ENCODE measurements at places on chromosomes 1 and 21.

DNA sequence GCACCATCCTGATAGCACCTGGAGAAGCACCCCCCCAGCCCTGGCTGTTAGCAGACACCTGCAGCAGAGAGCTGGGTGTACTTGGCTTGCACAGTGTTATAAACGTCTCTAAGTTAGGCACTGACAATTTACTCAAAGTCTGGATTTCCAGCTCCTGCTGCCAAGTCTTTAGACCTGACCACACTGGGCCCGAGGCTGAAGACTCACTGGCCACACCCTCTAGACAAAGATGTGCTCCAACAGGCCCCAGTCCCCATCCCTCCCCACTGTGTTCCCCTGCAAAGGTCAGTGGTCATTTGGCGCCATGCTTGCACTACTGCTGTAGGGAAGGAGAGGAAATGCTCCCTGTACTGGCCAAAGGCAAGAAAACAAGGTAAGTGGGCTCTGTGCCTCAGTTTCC lies 31.1 kb downstream of the PADI6 start:
- DNase-seq = no peak

GRCh38 chr1:59258412-59259032 lies 38.4 kb upstream of the FGGY start:
- DNase-seq = no peak

GRCh38 chr1:214537219-214537618 lies 14.2 kb downstream of the PTPN14 start:
- no peak for DNase-seq

DNA sequence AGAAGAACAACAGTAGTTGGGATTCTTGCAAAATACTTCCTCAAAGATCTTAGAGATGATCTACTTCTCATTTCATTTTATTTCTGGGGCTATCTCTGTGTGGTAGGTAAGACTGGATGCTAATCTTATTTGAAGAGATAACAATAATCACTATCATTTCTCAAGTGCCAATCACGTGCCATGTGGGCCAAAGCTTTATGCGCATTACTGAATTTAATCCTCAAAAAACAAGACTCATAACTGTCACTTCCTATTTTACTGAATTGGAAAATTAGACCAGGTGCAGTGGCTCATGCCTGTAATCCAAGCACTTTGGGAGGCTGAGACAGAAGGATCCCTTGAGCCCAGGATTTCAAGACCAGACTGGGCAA lies 121.7 kb downstream of the KCNN3 start:
- DNase-seq = no peak

DNA sequence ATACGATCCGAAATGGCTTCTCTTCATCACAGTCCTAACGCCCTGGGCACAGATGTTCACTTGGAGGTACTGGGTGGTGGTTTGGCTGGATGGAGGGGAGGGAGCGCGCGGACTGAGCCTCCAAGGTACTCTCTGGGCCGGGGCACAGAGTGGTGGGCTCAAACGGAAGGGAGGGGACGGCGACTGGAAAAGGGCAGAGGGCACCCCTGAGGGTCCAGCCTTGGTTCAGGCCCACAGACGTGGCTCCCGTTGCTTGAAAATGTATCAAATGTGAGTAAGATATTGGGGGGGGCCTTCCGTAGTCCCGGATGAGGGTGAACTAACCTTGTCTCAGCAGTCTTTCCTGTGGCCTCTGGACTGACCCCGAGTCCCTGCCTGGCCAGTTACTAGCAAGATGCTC lies 463 bp downstream of the IL12RB2 start:
- DNase-seq = no peak

GRCh38 chr1:160675641-160676410 lies 29.0 kb upstream of the SLAMF1 start:
- peak; percentile 64 for DNase-seq

GRCh38 chr21:41477641-41478318 lies 30.2 kb downstream of the TMPRSS2 start:
- DNase-seq = no peak

DNA sequence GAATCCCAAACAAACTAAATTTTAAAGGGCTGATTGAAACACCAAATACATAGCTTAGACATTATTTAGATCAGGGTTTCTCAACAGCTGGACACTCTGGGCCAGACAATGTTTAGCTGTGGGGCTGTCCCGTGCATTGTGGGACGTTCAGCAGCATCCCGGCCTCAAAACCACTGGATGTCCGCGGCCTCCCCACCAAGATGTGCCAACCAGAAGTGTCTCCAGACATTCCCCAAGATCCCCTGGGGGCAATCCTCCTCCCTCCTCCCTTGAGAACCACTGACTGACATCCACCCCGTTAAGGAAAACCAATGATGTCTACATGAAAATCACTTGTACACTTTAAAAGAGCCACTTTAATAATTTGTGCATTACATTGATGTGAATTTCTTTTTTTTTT lies 38.4 kb downstream of the CLSTN1 start:
- no peak for DNase-seq

DNA sequence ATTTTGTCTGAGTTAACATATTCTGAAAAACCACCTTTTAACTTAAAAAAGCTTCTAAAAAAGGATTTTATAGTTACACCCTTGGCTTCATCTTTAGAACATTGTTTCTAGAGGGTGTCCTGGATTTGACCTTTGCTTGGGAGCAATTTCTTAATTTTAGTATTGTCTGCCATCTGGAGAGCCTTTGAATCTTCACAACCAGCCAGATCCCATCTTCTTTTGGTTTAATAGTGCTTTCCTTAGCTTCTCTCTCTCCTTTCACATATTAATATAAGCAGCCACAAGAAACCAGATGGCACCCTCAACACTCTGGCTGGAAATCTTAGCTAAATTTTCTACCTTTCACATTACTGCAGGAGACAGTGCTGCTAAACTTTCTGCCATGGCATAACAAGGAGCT lies 76.5 kb upstream of the TSPAN2 start:
- DNase-seq = no peak

DNA sequence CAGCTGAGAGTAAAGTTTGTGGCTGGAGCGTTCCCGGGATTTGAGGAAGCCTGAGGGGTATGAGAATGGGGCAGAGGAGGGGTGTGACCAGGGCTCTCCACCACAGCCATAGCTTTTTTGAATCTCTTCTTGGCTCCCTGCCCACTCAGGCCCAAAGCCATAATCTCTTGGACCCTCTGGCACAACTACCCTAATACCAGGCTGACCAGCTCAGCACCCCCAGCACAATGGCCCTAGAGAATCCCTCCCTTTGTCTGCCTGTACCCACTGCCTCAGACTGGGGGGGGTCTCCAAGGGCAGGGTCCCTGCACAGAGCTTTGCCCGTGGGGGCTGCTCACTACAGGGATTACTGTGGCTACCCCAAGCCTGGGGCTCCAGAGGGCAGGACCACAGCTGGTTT lies 7.5 kb downstream of the DENND4B start:
- DNase-seq = no peak

DNA sequence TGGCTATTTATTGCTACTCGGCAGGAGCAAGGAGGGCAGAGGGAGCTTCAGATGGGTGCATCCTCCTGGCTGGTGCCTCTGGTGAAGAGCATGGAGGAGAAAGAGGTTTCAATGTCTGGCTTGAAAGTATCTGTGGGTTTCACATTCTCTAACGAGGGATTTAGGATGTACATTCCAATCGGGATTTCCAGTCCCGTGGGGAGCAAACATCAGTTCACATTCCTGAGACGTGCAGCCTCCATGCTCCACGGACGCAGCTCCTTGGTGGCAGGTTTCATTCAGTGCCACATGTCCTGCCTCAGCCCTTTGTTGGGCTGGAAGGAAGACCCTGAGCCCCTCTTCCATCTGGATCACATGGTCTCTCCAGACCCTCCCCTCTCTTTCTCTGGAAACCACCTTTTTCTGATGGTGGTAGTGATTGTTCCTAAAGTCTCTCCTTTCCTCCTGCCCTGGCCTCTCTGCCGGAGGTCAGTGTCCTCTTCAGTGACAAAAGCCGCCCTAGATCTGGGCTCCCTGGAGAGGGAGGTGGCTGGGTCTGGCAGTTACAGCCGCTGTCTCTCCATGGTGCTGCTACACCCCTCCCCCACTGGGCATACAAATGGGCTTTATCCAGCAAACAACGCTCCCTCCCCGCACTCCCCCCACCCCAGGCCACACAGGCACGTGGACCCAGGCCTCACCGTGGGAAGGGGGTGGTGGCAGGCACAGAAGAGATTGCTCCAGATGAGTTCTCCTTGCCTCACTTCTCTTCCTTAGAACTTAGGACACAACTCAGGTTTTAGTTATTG lies 826 bp upstream of the CA14 start:
- no peak for DNase-seq

DNA sequence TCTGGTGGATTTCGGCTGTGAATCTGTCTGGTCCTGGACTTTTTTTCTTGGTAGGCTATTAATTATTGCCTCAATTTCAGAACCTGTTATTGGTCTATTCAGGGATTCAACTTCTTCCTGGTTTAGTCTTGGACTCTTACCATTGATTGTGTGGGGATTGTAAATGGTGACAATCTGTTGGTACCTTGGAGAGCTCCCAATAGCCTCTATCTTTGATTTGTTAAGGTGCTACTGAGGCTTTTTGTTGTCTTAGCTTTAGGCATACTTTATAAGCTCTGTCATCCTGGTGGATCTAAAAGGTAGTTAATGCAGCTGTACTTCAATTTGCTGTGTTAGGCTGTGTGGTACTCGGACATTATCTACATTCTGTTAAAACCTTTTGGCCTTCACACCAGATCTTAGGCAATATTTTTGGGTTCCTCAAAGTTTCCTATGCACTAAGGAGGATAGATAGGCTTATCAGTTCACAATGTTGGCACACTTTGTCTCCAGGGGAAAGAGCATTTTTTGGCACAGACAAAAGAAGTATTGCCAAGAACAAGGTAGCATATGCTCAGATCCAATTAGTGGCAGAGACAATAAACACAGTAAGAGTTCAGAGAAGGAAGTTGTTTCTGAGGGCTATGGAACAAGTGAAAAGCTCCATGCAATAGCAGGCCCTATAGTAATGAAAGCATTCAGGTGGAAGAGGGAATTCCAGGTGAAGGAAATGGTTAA lies 230.4 kb downstream of the PDE4B start:
- DNase-seq = no peak
